ENCODE measurements at places on chromosomes 4 and X. TPM values are rescaled to one million over a fixed set of nuclear protein-coding genes. Genes with fewer than 3 reads are reported as not detected.

- no peak for DNase-seq
Observed at GRCh38 chr4:8651661-8652180, 59.2 kb downstream of the CPZ start.

GRCh38 chrX:19535476-19535875, 20.2 kb upstream of the MAP3K15 start:
- peak; percentile 30 for DNase-seq

- no peak for DNase-seq
Observed at GRCh38 chrX:99752776-99753175, 657.3 kb downstream of the PCDH19 start.

DNA sequence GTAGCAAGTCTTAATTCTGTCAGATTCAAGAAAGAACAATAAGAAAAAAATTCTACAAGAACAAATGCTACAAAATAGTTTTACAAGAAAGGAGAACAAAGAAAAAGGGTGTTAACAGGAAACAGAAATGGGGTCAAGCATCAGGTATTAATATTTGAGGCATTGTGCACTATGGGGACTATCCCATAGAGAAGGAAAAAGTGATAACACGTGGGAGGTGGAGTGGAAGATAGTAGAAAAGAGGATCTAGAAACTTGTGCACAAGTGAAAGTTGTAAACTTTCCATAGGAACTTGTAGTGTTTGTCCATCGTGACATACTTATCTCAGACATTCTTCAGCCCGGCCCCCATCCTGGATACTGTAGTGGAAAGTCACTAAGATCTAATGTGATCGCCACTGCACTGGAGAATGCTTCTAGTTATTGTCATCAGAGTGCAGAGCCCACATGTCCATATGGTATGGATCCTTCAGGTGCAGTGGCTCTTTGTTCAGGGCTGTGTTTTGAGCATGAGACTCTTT, 15.4 kb upstream of the NFXL1 start:
- DNase-seq, result no peak

GRCh38 chr4:129474698-129475097, 378.7 kb downstream of the C4orf33 start:
- DNase-seq, result no peak

DNA sequence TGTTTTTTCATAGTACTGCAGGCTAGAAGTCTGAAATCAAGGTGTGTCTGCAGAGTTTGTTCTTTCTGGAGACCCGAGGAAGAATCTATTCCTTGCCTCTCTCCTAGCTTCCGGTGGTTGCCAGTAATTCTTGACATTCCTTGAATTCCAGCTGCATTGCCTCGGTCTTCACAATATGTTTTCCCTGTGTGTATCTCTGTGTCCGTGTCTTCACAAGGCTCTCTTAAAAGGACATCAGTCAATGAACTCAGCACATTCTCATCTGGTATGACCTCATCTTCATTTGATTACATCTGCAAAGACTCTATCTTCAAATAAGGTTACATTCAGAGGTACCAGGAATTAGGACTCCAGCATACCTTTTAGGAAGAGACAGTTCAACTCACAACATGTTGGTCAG, 163.4 kb downstream of the BANK1 start:
- peak; percentile 38 for DNase-seq

- peak; percentile 74 for DNase-seq
Observed at GRCh38 chrX:24619647-24620046, 27.5 kb downstream of the PCYT1B start.

DNA sequence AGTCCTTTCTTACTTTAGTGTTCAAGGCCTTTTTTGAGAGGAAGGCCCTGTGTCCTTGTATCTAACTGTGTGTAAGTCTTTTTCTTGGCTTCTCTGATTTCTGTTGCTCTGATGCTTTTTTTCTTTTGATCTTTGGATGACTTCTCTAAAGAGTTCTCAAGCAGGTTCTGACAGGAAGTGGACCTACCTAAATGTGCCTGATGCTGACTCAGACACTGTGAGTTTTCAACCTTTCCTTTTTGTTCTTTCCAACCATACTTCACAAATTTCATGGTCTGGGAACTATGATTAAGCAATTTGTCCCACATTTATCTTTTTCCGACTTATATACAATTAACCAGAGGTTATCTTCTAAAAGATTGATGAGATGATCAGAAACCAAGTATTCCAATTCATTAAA, 96.5 kb downstream of the SYTL5 start:
- DNase-seq, result no peak

- no peak for DNase-seq
Observed at GRCh38 chrX:124343016-124343415, 3.3 kb upstream of the SH2D1A start.

DNA sequence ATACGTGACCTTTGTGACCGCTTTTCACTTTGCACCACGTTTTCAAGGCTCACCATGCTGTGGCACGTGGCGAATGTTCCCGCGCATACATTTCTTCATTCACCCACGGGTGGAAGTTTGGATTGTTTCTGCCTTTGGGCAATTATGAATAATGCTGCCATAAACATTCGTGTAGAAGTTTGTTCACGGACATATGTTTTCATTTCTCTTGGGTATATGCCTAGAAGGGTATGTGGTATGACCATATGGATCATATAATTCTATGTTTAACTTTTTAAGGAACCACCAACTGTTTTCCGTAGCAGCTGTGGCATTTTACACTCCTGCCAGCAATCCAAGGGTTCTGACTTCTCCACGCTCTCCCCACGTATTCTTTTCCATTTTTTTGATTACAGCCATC, 60.9 kb upstream of the MXD4 start:
- DNase-seq, result peak; percentile 3

DNA sequence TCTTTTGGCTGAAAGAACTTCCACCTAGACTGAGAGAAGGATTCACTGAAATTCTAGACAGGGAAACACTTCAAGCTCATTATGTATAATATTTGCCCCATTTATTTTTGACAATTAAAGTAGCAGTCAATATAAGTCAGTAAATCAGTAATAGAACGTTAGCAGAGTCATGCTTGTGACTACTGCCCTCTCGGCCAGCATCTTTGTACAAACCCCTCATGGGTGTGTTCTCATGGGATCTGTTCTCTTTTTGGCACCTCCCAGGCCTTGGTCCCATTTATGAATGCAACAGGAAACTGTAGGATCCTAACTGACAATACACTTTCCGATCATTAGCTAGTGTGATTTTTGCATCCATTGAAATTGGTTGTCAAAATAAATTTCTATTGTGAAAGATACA, 2.9 kb downstream of the MSL3 start:
- DNase-seq, result no peak

DNA sequence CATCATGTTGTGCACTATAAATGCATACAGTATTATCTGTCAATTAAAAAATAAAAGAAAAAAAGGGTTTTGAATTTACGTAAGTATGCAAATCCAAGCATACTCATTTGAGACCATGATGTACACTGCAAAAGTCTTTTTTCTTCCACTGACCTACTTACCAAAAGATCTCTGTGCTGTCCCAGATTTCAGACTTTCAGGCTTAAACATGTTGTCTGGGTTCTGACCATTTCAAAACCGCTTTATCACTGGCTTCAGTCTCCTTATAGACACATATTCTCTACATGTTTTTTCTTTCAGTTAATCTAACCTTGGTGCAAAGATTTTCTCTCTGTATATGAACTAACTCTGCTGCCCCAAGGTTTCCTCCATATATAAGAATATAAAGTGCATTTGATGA, 58.6 kb upstream of the CXCL8 start:
- DNase-seq, result no peak

- DNase-seq, result no peak
Observed at GRCh38 chr4:25493466-25493865, 116.4 kb downstream of the ANAPC4 start.

- DNase-seq, result no peak
Observed at GRCh38 chrX:34197946-34198345, 65.8 kb upstream of the FAM47A start.

GRCh38 chrX:108704839-108705238, 31.5 kb downstream of the IRS4 start:
- no peak for DNase-seq

DNA sequence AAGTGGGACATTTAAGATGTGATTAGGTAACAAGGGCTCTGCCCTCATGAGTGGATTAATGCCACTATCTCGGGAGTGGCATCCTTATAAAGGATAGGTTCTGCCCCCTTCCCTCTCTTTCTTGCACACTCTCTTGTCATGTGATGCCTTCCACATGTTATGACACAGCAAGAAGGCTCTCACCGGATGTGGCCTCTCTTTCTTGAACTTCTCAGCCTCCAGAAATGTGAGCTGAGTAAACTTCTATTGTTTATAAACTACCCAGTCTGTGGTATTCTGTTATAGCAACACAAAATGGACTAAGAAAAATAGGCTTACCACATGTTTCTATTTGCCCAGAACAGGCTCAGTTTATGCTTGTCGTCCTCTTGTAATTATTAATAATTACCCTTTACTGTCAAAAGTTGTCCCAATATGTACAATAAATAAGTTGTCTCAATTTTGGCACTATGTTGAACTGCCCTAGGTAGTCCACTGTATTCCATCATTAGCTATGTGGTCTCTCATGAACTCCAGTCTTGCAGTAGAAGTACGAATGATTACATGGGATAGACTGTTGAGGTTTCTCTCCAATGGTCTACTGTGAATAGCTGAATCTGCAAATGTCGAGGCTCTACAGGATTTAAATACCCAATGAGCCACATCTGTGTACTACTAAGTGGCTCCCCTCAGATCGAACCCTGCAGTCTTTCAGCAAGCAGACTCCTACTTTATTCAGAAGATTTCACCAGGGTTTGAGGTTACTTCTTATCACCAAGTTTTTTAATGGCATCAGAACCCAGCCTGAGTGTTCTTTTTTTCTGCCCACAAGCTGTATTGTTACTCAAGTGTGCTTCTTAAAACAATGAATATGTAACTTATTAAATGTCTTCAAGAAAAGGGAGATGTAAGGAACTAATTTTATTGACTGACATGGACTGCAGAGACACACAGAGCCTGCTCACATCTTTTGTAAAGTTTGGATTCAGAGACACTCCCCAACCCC, 102.0 kb upstream of the LEF1 start:
- DNase-seq, result peak; percentile 87

DNA sequence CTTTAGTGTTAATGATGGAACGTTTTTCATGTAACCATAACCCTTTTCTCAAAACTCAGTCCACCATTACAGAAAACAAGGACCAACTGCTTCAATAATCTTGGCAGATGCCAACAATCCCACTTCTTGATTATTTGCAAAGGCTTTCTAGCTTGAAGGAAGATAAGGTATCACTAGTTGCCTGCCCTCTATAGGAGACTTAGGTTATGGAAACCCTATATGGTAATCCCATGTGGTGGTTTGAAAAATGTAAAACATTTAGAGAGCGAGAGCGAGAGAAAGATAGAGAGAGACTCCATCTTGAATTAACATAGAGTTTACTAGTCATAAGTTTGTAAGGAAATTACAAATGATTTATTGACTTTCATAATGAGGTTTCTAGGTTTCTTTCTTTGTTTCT, 1627.5 kb upstream of the TENM3 start:
- DNase-seq, result no peak

DNA sequence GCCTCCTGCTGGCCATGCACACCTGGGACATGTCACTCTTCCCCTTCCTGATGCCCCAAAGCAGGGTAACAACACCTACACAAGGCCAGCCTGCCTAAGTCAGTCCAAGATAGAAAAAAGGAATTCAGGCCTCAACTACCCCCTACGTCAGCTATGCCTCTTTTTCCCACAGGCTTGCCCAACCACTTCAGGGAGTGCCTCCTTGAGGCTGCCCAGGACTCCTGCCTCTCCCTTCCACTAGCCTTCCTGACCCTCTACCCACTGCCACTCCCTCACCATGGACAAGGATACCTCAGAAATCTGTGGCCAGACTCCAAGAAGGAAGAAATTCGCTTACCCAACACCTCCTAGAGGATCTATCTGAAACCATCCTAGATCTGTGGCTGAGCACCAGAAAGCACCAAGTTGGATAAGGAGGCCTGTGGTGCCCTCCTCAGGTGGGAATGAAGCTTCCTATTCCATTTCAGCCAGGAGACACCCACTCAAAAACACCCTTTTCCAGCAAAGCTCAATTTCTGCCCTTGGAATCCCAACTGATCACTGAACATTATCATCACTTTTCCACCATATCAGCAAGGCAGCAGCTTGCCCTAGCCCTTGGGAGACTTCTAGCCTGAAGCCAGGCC, 1.8 kb downstream of the KDM5C start:
- DNase-seq, result peak; percentile 14

DNA sequence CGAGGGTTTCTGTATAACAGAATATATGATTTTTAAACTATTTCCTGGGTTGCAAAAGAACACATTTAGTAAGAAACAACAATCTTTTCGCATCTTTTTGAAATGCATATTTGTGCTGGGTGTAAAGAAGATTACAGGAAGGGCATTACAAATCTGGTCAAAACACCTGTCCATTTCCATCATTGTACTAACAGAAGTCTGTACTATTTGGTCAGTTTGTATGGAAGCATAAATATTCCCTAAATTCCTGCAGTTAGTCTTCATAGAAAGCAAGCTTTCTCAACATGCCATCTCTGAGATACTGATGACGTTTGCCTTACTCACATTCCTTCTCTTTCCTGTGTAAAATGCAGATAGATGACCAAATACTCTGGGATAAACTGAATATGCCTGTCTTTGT, 203.3 kb downstream of the NWD2 start:
- no peak for DNase-seq

DNA sequence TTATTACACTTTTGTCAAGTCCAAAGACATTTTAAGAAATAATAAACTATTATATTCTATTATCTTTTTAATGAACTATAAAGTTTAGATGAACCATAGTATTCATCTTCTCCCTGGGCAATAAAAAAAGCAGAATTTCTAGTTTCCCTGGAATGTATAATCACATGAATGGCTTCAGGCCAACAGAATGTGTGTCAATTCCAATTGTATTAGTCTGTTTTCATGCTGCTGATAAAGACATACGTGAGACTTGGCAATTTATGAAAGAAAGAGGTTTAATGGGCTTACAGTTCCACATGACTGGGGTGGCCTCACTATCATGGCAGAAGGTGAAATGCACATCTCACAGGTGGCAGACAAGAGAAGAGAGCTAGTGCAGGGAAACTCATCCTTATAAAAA, 70.7 kb upstream of the ANXA10 start:
- DNase-seq, result no peak

GRCh38 chrX:103918050-103918449, 44.4 kb upstream of the TMSB15B start:
- peak; percentile 49 for DNase-seq

GRCh38 chr4:111537165-111537564, 608.1 kb upstream of the FAM241A start:
- no peak for DNase-seq

GRCh38 chr4:40550948-40551462, 78.7 kb downstream of the RBM47 start:
- peak; percentile 86 for DNase-seq

FATE1 gene
- not detected for total RNA-seq

MAGEC2 gene
- total RNA-seq, result not detected

PAGE1 gene
- not detected for total RNA-seq

NDST3 gene
- total RNA-seq, result 0.32 TPM

RCHY1 gene
- total RNA-seq, result 18.7 TPM

CD38 gene
- total RNA-seq, result under 0.01 TPM

XAGE1B gene
- 0.32 TPM for total RNA-seq

FBXO8 gene
- total RNA-seq, result 32.8 TPM

MTCP1 gene
- 2.2 TPM for total RNA-seq

All from fibroblast of villous mesenchyme (primary cell).